Smooth muscle cell of trachea (primary cell): ENCODE measurements at places on chromosomes 3 and 15. TPM values are rescaled to one million over a fixed set of nuclear protein-coding genes. Genes with fewer than 3 reads are reported as not detected.

SLC28A1 gene
- total RNA-seq = not detected in 2 replicates

HTR3E gene
- not detected in 2 replicates for total RNA-seq

COL6A6 gene
- 1.6 and 4.1 TPM in 2 replicates for total RNA-seq

MOBP gene
- total RNA-seq = under 0.01 TPM in 1 of 2 replicates, not detected in the other

KCNMB2 gene
- total RNA-seq = under 0.01 TPM in 1 of 2 replicates, not detected in the other

HESX1 gene
- total RNA-seq = 1.2 and 1.5 TPM in 2 replicates

KCNAB1 gene
- total RNA-seq = under 0.01 and 2.8 TPM in 2 replicates

GOLGA6B gene
- total RNA-seq = not detected in 2 replicates

NMNAT3 gene
- 0.73 and 0.83 TPM in 2 replicates for total RNA-seq

ANKRD63 gene
- total RNA-seq = not detected in 2 replicates

GOLGA8G gene
- not detected in 2 replicates for total RNA-seq

CASR gene
- total RNA-seq = not detected in 2 replicates

RAB6B gene
- total RNA-seq = 0.44 and 1.2 TPM in 2 replicates

GLT8D1 gene
- 125 and 126 TPM in 2 replicates for total RNA-seq

GP5 gene
- 0.17 TPM in 1 of 2 replicates, not detected in the other for total RNA-seq

MNS1 gene
- 1.2 and 3.9 TPM in 2 replicates for total RNA-seq

PCOLCE2 gene
- total RNA-seq = 98.7 and 137 TPM in 2 replicates

XCR1 gene
- total RNA-seq = under 0.01 TPM in 1 of 2 replicates, not detected in the other

RSL24D1 gene
- 63.8 and 91.8 TPM in 2 replicates for total RNA-seq

DAZL gene
- not detected in 2 replicates for total RNA-seq

HIGD2B gene
- 0.15 TPM in 1 of 2 replicates, not detected in the other for total RNA-seq
